ENCODE measurements at places on chromosomes 3 and 15. TPM values are rescaled to one million over a fixed set of nuclear protein-coding genes. Genes with fewer than 3 reads are reported as not detected.

Gene GOLGA8Q
- total RNA-seq: 1.2 TPM

Gene NOX5
- 0.23 TPM for total RNA-seq

Gene CCR9
- total RNA-seq: not detected

Gene IMPG2
- not detected for total RNA-seq

Gene PYGO1
- 13.0 TPM for total RNA-seq

Gene OR5H1
- total RNA-seq: not detected

Gene GCSAM
- not detected for total RNA-seq

Gene CP
- total RNA-seq: 6.2 TPM

Gene GTF2E1
- total RNA-seq: 16.9 TPM

Gene CFAP161
- not detected for total RNA-seq

Gene TIPARP
- total RNA-seq: 12.3 TPM

Gene ITGB5
- total RNA-seq: 124 TPM

Gene MNS1
- total RNA-seq: 1.7 TPM

Gene SEC61A1
- 136 TPM for total RNA-seq

Gene RBMS3
- total RNA-seq: 29.6 TPM

Gene CCR3
- not detected for total RNA-seq

Gene GRIP2
- 0.03 TPM for total RNA-seq

Gene AGBL1
- 0.02 TPM for total RNA-seq

Gene CLRN1
- not detected for total RNA-seq
